ENCODE measurements at places on chromosomes 13 and 19.

DNA sequence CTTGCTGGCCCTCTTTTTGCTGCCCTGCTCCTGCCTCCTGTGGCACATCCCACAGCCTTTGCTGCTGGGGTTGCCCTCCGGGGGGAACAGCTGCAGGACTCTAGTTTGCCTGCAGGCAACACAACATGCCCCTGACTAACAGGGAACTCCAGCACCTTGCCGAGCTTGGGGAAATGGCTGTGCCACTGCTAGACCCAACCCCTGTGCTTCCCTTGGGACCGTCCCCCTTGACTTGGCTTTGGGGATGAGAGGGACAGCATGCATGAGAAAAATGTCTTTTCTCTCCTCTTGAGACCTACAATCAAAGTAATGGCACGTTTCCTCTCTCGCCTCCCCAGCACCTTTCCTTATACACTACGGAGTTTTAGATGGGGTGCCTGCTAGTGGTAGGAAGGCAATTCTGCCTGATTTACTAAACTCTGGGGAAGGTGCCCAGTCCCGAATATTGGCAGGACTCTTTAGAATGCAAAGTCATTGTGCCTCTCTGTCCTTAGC is 12.4 kb upstream of the VWA8 start:
- no peak for DNase-seq

DNA sequence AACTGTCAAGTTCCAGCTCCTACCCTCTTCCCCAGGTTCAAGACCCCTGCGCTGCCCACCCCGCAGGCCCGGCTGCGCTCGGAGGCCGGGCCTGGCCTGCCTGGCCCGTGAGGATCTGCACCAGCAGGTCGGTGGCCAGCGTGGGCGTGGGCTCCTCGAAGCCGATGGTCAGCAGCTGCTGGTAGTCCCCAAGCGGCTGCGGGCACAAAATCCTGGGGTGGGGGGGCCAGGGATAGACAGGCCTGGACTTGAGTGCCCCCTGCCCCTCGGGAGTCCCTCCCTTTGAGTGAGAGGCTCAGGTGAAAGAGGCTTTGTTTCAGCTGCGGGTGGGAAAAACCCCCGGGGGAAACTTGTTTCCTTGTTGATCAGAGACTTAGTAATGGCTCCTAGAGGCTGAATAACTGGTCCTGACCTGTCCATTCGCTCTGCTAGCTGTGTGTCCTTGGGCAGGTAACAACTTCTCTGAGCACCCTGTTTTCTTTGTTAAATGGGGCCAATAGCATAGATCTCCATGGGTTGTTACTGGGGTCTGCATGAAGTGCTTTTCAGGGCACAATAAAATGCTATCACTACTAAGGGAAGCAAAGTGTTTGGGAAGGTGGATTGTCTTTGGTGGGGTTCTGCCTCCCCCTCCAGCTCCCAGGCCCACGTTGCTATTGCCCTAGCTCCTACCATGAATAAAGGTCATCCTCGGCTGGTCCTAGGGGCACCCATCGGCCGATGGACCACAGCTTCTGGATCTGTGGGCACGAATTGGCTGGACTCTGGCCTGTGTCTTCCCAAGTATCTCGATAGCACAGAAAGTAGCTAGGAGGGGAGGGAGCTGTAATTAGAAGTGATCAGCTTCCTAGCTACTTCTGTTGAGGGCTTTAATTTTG is 3.5 kb downstream of the C19orf67 start:
- no peak for DNase-seq

DNA sequence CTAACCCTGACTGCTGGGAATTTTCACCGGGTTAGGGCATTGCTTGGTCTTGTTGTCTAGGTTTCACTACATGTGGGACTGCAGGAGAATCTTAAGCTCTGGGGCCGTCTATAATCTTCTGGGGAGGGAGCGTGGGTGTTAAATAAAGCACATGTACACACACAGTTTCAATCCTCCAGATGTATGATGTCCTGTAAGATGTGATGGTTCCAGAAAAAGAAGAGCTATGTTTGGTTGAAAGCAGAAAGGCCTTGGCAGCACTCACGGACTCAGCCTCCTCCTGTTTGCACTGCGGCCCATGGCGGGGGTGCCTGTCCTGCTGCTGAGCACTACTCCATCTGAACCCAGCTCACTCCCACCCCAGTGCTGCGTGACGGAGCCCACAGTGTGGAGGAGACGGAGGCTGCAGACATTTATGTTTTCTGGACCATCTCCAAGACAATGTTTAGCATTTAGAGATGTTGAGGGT is 343.5 kb downstream of the TEX29 start:
- no peak for DNase-seq

DNA sequence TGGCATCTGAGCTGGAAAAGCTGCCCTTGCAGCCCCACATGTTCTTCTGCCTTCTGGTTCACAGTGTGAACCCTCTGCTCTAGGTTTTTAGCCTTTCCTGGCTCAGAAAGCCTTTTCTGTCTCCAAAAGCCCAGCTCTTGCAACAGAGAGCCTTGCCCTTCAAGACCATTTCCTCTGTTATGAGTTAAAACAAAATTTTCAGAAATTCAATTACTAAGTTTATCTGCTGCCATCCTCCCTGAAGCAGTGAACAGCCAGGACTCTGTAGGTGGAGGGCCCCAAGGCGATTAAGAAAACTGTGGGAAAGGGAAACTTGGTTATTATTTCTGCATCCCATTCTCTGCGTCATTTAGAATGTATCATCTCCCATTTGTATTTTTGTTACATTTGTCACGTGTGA is 18.8 kb downstream of the FAM124A start:
- no peak for DNase-seq

DNA sequence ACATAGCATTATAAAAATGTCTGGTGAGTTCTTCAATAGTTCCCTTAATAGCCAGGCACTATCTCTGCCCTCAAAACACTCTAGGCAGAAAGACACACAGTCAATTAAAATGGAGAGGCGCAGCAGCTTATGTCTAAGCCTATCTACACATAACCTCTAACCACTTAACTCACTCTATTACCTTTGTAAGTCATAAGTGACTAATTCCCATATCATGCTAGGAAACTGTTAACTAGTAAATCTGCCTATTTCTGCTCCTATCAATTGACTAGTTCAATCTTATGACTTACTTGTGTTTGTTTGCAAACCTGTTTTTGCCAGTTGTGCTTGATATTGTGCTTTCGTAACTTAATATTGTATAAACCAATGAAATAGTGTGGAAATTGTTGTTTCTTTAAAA is 3.2 kb downstream of the CCDC122 start:
- DNase-seq, result no peak

GRCh38 chr13:111516712-111517640 is 196.5 kb downstream of the TEX29 start:
- DNase-seq, result no peak

Data from NCI-H2081 (cell line).